HuH-7.5 (cell line): ENCODE measurements at places on chromosomes 4 and X.

GRCh38 chrX:51825436-51825835 lies 68.0 kb upstream of the MAGED1 start:
- DNase-seq: no peak

DNA sequence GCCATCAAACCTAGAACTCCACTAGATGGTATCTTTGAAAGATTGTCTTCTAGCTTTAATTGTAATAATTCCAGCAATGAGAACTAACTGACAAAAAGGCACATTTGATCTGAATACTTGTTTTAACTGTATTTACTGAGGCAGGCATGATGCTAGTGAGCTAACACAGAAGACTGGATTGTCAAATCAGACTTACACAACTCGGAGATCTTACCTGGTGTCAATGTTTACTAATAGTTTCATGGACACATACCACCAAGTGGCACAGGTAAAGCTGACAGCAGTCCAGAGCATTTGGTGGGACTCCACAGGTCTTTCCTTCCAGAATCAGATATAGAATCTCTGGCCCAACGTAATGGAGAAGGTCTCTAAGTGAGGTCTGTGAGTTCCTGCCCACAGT lies 229.9 kb upstream of the BOD1L1 start:
- DNase-seq: no peak

GRCh38 chr4:176833400-176834175 lies 40.9 kb upstream of the VEGFC start:
- DNase-seq: no peak

DNA sequence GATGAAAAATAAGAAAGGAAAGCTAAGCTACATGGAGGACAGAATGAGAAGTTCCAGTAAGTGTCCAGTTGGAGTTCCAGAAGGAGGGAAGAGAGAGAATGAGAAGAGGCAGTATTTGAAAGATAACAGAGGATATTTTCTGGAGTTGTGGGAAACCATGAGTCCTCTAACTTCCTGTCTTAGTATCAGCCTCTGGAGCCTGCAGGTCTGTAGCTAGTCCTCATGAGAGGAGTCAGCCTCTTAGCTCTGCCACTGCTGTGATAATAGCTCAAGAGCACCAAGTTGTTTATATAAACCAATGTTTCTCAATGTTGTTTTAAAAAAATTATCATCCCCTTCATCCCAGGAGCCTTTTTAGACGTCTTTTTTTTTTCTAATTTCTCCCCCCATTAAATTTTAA lies 2.4 kb upstream of the PLAC1 start:
- DNase-seq: no peak
